ENCODE measurements at places on chromosomes 13 and 19.

DNA sequence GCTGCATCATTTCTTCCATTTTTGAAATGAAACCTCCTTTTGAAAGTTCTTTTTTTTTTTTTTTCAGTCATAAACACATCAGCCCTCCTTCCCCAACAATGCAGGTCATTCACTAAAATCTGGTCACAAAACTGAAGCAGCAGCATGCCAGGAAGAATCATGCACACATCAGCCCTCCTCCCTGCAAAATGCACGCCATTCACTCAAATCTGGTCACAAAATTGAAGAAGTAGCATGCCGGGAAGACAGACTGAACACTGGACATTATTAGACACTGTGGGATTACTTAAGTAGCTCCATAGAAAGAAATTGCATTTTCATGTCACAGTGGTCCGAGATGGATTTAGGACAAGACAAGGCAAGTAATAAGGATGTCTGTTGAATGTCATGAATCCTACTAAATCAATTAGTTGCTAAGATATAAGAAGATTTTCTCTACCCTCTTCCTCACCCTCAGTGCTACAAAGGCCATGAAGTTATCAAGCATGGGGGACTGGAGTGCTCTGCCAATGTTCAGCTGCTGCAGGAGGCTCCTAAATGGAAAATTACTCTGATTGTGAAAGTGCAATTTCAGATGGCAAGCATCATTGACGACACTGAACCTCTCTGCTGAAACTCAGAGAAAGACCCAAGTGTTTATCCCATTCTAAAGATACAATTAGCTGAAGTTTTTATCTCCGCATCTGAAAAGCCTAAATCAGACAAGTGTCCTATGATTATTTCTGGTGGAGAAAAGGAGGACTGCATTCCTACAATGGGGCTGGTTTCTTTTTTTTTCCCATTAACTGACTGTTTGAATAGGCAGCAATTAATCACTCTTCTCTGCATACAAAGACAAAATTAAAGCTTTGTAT lies 913.2 kb downstream of the DIAPH3 start:
- no peak for DNase-seq

- no peak for DNase-seq
Measured at GRCh38 chr13:77034881-77035280, 7.9 kb upstream of the FBXL3 start.

DNA sequence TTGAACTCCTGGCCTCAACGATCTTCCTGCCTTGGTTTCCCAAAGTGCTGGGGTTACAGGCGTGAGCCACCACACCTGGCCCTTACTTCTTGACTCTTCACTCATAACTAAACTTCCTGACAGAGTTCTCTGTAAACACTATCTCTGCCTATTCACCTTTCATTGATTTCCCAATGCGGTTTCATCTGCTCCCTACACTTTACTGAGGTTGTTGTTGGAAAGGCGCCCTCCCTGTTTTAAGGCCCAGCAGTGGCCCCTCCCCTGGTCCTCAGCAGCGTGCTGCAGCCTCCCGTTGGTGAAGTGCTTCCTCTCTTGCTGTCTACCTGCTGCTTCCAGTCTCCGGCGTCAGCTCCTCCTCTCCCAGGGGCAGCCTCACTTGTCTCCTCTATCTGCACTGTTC lies 26.7 kb upstream of the CEBPA start:
- no peak for DNase-seq

DNA sequence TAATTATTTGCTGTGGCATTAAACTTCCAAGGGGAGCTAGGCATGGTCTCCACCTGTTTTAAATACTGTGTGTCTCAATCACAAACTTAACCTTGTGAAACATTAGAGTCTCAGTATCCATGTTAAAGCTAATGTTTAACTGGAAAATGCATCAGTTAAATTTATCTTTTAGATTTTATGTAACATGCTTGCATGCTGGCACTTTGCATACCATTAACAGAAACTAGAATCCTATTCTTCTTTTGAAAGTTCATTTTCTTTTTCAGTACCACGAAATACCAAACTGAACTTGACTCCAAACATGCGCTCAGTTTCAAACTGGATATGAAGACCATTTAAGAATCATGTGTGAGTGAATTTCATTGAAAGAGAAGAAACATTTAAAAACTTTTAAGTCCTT lies 328.9 kb upstream of the SLC10A2 start:
- no peak for DNase-seq

DNA sequence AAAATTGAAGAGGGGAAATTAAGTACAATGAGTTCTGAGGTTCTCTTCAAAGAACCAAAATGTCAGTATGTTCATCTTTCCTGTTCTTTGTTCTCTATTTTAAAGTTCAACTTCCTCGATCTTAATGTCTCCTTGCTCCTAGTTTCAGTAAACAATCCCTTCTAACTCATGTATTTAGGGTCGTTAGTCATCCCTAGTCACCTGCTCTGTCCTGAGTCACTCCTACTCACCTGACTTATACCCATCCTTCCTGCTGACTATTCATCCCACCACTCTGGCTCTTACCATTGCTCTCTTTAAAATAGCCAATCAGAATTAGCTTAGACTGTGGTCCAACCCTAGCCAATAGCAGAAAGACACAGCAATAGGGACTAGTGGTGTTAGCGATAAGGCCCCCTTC lies 24.3 kb downstream of the ZNF90 start:
- no peak for DNase-seq

DNA sequence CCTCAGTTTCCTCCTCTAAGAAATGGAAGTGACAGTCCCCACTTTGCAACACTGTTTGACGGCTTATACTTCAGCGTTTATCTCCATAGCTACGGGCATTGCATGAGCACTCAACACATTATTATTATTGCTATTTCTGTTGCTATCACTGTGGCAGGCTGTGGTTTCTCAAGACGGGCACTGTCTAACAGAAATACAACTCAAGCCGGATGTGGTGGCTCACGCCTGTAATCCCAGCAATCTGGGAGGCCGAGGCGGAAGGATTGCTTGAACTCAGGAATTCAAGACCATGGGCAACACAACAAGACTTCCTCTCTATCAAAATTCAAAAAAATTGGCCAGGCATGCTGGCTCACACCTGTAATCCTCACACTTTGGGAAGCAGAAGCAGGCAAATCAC lies 4.9 kb upstream of the ZSWIM4 start:
- DNase-seq: no peak

- DNase-seq: no peak
Measured at GRCh38 chr13:49532593-49532992, 36.8 kb downstream of the PHF11 start.

DNA sequence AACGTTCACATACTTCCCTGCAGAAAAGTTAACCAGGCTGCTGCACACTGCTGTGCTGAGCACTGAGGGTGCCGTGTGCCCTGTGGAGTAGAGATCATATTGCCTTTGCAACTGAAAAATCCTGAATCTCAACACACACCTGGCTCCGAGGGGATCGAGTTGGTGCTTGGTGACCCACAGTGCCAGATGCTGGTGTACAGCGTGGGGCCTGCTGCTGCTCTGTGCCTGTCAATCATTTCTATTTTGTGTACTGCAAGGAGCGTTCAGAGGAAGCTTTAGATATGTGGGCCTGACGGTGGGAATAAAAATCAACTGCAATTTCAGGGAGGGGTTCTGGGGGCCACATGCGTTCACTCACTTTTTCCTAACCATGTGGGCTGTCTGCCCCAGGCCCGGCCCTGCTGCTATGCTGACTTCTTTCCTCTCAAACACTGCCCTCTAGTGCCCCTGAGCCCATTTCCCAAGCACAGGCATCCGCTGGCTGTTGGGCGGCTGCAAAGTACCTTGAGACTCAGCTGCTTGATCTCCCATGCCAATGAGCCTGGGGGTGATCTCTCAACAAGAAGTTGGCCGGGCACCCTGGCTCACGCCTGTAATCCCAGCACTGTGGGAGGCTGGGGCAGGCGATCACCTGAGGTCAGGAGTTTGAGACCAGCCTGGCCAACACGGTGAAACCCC lies 9.7 kb upstream of the LENG8 start:
- no peak for DNase-seq

DNA sequence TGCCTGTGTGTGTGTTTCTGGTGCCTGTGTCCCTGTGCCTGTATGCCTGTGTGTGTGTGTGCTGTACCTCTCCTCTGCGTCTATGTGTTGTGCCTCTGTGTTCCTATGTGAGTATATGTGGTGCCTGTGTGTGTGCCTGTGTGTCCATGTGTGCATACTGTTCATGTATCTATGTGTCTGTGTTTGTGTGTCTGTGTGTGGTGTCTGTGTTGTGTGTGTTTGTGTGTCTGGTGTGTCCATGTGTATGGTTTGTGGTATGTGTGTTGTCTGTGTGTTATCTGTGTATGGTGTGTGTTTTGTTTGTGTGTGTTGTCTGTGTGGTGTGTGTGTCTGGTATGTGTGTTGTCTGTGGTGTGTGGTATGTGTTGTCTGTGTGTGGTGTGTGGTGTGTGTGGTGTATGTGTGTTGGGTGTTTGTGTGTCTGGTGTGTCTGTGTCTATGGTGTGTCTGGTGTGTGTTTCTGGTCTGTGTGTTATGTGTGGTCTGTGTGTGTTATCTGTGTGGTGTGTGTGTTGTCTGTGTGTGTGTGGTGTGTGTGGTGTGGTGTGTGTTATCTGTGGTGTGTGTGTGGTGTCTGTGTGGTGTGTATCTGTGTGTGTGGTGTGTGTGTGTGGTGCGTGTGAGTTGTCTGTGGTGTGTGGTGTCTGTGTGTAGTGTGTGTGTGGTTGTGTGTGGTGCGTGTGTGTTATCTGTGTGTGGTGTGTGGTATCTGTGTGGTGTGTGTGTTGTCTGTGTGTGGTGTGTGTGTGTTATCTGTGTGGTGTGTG lies 20.4 kb downstream of the HDGFL2 start:
- no peak for DNase-seq

GRCh38 chr13:94947965-94948371 lies 235.6 kb upstream of the SOX21 start:
- no peak for DNase-seq

DNA sequence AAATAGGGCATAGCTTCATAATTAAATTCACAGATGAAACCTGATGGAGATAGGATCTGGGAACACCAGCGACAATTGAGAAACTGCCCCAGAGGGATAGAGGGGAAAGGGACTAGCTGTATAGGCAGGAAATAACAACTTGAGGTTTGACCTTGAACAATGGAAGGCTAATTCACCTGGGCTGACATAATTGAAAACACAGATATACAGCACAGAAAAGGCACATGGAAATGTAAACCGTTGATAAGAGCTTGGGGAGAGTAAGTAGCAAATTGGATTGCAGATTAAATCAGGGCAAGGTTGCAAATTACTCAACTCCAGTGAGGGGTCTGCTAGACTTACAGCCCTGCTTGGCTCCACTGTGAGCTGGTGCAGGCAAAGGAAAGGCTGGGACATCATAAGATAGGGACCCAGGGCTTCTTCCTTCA lies 246.7 kb downstream of the DLEU7 start:
- DNase-seq: no peak

GRCh38 chr13:78596399-78596735 lies 7.0 kb downstream of the POU4F1 start:
- DNase-seq: no peak

Data from stimulated activated CD8-positive, alpha-beta memory T cell treated with anti-CD3 and anti-CD28 coated beads, Interleukin-15, amount 100 ng/mL, for 4 hours (primary cell).